ELF-1 (cell line): ENCODE measurements at places on chromosomes 1 and 21.

DNA sequence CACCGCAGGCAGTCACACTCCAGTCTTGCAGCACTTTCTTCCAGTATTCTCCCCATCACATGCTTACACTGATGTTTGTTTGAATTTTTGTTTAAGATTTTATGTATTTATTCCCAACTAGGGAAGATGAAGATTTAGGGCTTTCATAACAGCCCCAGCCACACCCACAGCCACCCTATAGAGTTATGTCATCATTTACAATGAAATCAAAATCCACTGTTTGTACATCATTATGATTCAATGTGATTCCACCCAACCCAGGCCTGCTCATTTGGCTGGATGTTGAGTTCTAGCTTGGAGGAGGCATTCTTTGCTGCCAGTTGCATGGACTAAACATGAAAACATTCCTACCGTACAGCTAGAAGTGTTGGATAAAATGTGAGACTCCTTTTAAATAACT is 35.8 kb downstream of the RIPK4 start:
- no peak for DNase-seq

GRCh38 chr1:212987702-212988322 is 27.9 kb downstream of the ANGEL2 start:
- no peak for DNase-seq

- no peak for DNase-seq
These were observed 4.7 kb downstream of the DDI2 start for GRCh38 chr1:15621975-15622374.

DNA sequence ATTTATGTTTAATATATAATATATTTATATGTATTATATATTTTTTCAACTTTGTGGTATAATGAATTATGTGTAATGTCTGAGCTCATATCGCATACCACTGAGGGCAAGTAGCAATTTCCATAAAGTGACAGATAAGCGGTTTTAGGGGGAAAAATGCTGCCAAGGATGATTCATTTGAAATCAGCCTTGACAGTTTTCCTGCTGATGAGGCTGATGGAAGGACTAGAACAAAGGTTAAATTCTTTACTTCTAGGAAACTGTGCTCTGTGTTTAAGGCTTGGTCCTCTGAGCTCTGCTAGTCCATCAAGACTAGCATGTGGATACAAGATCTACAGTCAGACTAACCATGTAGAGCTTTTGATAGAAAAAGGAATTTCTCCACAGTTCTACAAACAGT is 19.3 kb upstream of the DDAH1 start:
- DNase-seq: no peak

- no peak for DNase-seq
These were observed 358.0 kb downstream of the BRINP3 start for GRCh38 chr1:190119683-190120082.

DNA sequence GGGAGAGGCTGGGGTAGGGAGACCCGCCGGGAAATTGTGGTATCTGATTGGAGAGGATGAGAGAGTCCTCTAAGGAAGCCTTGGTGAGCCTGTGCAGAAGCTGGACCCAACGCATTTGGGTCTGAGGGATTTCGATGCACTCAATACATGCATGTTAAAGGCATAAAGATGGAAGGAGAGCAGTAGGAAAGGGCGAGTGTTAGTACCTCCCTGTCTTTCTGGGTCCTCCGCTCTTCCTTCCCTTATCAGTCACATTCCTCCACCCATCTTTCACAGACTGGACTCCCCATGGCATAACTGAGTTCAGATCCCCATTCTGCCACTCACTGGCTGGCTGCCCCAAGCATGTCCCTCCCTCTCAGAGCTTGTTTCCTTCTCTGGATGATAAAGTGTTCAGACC is 7.3 kb downstream of the RGS16 start:
- DNase-seq: no peak

GRCh38 chr1:218527737-218528136 is 182.6 kb downstream of the TGFB2 start:
- DNase-seq: no peak

- DNase-seq: peak; percentile 76
These were observed 534 bp downstream of the SLC6A9 start for GRCh38 chr1:44030605-44031251.

DNA sequence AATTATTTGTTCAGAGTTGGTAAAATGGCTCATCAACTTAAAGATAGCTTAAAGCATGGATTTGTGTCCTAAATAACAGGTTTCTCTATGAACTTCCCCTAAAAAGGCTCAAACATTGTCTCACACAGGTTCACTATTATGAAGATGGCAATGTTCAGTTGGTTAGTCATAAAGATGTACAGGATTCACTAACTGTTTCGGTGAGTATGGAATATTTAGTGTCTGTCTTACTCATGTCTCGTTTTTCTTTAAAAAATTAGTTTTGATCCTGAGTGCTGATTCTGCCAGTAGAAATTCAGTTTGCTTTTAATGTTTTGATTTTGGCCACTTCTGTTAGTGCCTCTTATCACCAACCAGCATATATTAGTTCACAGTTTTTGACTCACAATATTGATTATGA is 7.5 kb upstream of the MOV10 start:
- DNase-seq: no peak

DNA sequence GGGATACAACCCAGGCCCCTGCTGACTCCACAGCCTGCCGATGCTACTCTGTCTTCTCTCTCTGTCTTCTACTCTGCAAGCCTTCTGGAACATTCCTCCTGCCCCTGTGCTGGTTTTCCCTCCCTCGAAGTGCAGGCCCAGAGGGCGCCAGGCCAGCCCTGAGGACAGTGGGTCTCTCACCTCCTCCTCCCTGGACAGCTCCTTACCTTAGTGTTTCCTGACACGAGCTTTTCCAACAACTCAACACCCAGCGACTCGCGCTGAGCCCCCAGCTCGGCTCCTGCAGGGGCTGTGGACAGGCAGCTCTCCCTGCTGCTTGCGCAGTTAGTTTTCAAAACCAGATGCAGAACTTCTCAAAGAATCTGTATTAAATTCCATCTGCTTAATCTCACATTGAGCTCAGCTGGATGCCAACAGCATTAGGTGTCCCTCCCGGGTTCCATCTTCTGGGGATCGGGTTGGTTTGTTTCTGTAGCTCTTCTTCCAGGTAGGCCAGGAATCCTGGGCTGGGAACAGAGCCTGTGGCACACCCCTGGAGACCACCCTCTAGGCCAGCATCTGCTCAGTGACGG is 54.2 kb downstream of the PTPRU start:
- peak; percentile 28 for DNase-seq

DNA sequence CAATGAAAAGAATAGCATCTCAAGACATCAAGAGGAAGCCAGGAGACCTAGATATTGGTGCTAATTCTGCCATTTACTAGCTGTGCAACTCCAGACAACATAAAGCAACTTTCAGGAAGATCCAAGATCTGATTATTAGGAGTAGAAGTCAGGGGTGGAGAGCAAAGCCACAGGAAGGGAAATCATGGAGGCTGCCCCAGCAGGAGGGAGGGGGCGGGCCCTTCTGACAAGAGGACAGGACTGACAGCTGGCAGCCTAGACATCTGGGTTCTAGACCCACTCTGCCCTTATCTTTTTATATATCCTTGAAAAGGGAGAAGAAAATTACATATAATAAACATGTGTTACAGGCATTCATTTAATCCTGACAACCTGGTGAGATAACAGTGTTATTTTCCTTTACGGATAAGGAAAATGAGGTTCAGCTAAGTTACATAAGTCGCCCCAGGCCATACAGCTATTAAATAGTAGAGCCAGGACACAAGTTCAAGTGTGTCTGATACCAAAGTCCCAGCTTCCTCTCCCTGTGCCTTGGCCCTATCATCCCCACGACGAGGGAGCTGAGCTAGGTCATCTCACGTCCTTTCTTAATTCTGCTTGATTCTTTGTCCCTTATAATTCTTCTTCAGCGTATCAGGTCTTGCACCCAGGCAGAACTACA is 46.6 kb downstream of the ARHGEF11 start:
- DNase-seq: no peak

GRCh38 chr1:75276385-75276784 is 142.2 kb downstream of the LHX8 start:
- no peak for DNase-seq

- DNase-seq: no peak
These were observed 9.8 kb downstream of the KCNN3 start for GRCh38 chr1:154860156-154860870.

GRCh38 chr1:69911301-69911801 is 294.0 kb downstream of the LRRC40 start:
- DNase-seq: no peak

DNA sequence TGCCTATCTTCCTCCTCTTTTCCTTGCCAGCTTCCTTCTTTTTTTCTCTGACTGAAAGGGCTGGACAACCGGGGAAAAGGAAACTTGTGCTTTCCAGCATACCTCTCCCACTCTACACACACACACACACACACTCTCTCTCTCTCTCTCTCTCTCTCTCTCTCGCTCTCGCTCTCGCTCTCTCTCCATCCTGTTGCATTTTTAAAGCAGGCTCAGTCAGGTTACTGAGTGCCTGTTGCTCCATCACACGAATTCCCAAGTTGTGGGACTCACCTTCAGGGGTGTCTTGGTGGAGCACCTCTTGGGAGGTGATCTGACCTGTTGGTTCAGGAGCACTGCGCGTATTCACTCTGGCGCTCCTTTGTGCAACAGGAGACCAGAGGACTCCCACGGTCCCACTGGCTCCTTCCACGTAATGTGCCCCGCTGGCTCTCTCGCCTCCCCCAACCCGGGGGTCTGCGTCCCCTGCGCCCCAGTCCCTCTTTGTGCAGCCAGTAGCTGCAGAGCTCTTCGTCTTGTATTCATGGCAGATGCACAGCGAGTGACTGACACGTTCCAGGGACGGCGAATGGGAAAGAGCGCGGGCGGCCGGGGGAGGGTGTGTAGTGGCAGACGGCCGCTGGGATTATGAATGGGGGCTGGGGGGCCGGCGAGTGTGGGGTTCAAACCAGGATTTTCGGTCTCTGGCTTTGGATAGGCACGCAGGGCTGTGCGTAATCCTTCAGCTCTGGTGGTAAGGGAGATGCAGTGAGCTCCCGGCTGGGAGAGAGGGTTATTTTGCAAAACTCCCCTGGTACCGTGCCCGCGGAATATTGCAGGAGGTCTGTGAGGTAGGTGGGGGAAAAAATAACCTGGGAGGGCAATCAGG is 660 bp upstream of the PDE4B start:
- DNase-seq: peak; percentile 15

DNA sequence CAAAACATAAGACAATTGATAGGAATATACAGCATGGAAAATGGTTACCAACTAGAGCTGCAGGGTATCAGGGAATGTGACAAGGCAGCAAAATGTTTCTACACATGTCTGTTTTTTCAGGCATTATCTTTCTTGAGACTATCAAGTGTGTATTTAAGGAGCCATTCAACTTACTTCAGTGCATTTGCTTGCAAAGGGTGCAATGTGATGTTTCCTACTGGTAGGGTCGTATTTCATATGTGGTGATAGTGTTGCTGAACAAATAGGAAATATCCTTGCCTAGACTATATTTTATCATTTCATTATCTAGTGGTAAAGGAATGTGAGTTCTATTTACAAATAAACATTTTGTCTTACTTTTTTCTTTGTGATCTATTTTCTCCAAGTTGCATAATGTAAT is 42.4 kb downstream of the PTPRC start:
- no peak for DNase-seq

DNA sequence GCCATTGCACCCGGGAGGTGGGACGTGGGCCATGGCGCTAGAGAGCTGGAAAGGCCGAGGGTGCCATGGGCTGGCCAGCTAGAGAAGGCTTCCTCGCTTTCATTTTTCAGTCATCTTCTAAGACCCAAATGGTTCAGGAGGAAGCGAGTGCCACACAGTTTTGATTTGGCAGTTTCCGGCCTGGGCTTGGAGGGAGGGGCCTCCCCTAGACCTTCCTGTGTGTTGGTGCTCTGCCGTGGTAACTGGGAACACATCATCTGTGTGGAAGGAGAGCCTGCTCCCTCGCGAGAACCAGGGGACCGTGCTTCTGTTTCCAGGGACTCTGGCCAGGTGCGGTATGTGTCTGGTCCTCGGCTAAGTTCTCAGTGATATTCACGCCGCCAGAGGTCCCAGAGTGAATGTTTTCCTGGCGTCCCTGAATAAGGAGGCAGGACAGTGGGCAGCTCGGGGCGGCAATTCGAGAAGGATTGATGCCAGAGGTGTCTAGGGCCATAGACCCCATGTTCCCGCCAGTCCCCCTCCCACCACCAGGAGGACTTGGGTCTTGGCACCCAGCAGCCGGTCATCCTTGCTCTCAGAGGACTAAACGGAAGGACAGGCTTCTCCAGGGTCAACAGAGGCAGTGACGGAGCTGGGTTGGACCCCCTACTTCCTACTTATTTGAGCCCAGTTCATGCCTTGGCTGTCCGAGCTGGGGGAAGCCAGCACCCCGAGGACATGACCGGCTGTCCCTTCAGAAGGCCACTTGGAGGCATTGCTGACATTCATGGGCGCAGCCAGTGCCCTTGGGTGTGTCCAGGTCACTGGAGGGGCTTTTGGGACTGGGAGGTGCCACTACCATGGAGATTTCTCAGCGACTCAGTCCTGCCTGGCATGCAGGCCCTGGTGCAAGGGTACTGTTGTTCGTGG is 2.7 kb upstream of the NPHP4 start:
- DNase-seq: no peak
